ENCODE measurements at places on chromosomes 11 and 22. TPM values are rescaled to one million over a fixed set of nuclear protein-coding genes. Genes with fewer than 3 reads are reported as not detected.

DYNC2H1 gene
- 5.9 TPM for total RNA-seq

MS4A4E gene
- total RNA-seq, result not detected

HBG2 gene
- not detected for total RNA-seq

ANO1 gene
- total RNA-seq, result 8.4 TPM

OVCH2 gene
- 0.34 TPM for total RNA-seq

PLAAT4 gene
- 1.2 TPM for total RNA-seq

ZNF215 gene
- not detected for total RNA-seq

TTC17 gene
- total RNA-seq, result 79.3 TPM

MUC6 gene
- not detected for total RNA-seq

CCDC86 gene
- 63.8 TPM for total RNA-seq

SAMM50 gene
- 66.4 TPM for total RNA-seq

MMP11 gene
- total RNA-seq, result 11.3 TPM

NCAM1 gene
- 1.1 TPM for total RNA-seq

COPB1 gene
- total RNA-seq, result 125 TPM

PRRG4 gene
- total RNA-seq, result 6.8 TPM

EMID1 gene
- total RNA-seq, result 8.9 TPM

SLC22A8 gene
- not detected for total RNA-seq

BTBD18 gene
- total RNA-seq, result not detected

HTR3A gene
- not detected for total RNA-seq

APIP gene
- 19.8 TPM for total RNA-seq

SNX32 gene
- total RNA-seq, result not detected

BAIAP2L2 gene
- total RNA-seq, result 4.9 TPM

KCNJ4 gene
- total RNA-seq, result 0.14 TPM

AMPD3 gene
- 13.4 TPM for total RNA-seq

LRRC32 gene
- 0.84 TPM for total RNA-seq

CCDC81 gene
- 1.1 TPM for total RNA-seq

IGLL1 gene
- total RNA-seq, result not detected

SLC5A1 gene
- total RNA-seq, result 0.23 TPM

ST13 gene
- total RNA-seq, result 385 TPM

ALDH3B1 gene
- 8.2 TPM for total RNA-seq

MS4A3 gene
- total RNA-seq, result not detected

IGSF22 gene
- not detected for total RNA-seq

PKP3 gene
- total RNA-seq, result 143 TPM

TSSK2 gene
- not detected for total RNA-seq

OR52K2 gene
- not detected for total RNA-seq

STK33 gene
- total RNA-seq, result 0.51 TPM

HTR3B gene
- not detected for total RNA-seq

CFAP300 gene
- total RNA-seq, result 2.2 TPM

Data from Caco-2 (cell line).